ENCODE measurements at places on chromosomes 2 and 18.

DNA sequence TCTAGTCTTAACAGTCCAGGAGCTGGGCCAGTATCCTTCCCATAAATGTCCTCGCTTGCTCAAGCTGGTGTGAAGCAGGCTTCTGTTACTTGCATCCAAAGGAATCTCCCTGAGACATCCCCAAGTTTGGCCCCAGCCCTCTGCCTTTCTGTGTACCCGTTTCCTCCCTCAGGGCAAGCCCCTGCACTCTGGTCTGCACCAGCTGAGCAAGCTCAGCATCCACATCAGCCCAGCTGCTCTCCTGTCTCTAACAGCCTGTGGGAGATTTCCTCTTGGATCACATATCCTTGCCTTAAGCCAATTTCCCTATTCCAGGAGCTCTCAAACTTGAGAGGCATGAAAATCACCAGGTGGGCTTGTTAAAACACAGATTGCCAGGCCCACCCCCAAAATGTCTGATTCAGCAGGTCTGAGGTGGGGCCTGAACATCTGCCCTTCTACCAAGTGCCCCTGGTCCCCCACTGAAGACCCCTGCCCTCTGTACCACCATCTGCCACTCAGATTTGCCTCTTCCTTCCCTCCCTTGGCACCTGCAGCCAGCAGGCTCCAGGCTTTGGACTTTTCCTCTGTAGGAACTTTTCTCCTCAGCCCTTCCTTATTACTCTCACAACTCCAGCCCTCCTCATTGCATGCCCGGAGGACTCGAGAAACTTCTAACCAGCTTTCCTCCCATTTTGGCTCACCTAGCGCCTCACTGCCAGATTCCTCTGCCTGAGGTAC, 32.1 kb downstream of the REEP1 start:
- DNase-seq, result no peak

DNA sequence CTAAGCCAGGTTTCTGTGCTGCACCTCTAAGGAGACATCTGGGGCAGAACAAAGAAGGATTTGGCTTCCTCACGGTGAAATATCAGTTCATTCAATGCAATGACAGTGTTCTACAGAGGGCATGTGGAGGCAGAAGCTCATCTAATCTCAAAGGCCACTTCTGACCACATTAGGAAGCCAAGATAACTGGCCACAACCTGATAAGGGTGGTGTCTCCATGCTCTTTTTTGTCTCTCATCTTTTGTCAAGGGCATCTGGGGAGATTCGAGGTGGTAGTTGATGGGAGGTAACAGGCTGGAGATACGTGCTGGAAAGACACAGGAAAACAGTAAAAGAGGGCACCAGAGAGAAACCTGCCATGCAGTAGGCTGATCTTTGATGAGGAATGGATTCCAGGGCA, 303.9 kb downstream of the LRATD1 start:
- no peak for DNase-seq

GRCh38 chr18:42937436-42937835, 178.0 kb downstream of the RIT2 start:
- DNase-seq, result no peak

DNA sequence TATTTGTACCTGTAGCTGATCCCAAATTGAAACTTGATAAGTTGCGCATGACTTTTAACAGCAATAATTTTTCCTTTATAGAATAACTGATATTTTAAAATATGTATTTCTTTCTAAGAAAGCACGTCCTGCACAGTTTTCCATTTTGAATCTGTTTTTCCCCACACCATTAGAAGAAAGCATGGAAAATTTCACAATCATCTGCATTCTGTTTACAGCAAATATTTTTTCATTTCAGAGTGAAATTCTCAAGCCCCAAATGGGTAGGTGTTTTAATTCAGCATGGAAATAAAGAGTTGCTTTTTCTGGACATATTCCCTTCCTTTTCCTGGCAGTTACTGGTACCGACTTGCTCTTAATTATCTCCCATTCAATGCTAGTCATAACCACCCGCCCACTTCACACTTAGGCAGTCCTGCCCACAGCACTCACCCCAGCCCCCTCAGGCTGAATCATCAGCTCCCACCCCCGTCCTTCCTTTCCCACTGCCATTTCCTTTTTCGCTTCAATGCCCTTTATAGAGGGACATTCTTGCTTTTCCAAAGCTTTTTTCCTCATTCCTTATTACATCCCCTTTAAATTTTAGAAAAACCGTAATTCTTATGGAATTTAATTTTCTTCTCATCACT, 89.2 kb upstream of the GLS start:
- DNase-seq, result no peak

- no peak for DNase-seq
Observed at GRCh38 chr18:48715711-48716361, 177.0 kb downstream of the CTIF start.

DNA sequence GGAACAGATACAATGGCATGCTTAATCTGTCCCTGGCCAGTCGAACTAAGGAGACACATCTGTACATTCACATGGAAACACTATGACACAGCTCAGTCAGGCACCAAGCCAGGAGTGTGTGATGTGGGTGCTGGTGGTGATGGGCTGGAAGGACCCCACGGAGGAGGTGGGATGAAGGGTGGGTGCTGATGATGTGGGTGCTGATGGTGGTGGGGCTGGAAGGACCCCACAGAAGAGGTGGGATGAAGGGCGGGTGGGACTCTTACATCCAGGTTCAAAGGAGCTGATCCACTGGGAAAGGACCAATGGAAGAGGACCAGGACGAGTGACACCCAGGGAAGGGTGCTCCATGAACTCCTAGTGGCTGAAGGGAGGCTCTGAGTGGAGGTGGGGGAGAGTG, 34.8 kb upstream of the ACAA2 start:
- no peak for DNase-seq

DNA sequence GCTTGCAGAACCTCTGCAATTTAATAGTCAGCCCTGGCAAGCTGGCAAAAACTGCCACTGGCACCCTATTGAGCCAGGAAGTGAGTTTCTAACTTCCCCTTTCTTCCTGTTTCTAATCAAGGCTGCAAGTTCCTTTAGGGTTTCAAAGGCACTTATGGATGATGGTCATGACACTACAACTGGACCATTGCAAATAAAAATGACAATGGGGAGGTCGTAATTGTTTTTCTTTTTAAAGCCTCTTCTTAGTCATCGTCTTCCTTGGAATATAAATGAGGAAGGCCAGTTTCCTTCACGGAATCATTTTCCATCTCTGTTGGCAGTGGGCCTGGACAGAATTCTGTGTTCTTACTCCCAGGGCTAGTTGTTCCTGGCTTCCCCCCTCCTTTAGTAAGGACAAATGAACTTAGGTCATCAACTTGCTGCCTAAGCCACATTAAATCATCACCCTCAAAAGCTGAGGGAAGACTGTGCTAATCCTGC, 35.8 kb downstream of the SH3RF3 start:
- no peak for DNase-seq

DNA sequence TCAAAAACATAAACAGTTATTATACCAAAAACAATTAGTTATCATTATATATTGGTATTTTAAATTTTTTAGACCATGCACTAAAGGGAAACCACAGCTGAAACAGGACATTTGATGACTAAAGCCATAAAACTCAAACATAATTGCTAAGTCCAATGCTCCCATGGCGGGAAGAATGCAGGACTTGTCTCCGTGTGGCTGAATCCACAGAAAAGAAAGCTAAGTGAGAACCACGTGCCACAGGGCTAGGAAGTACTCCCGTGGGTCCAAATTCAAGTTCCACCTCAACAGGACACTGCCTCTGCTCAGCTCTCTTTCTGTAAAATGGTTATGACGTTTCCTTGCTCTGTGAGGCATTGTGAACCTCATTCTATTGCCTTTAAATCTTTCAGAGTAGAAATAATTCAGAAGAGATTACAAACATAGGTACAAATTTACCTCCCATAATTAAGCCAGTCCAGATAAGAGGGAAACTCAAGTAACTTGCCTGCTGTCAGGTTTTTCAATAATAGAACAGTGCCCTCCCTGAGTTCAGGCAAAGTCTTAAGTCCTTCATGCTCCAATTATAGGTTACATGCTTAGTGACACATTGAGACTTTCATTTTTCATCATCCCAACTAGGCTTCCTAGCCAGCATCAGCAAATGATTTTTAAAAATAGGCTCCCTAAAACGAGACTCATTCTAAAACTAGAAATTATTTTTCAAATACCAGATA, 36.7 kb downstream of the FTCDNL1 start:
- DNase-seq, result no peak

DNA sequence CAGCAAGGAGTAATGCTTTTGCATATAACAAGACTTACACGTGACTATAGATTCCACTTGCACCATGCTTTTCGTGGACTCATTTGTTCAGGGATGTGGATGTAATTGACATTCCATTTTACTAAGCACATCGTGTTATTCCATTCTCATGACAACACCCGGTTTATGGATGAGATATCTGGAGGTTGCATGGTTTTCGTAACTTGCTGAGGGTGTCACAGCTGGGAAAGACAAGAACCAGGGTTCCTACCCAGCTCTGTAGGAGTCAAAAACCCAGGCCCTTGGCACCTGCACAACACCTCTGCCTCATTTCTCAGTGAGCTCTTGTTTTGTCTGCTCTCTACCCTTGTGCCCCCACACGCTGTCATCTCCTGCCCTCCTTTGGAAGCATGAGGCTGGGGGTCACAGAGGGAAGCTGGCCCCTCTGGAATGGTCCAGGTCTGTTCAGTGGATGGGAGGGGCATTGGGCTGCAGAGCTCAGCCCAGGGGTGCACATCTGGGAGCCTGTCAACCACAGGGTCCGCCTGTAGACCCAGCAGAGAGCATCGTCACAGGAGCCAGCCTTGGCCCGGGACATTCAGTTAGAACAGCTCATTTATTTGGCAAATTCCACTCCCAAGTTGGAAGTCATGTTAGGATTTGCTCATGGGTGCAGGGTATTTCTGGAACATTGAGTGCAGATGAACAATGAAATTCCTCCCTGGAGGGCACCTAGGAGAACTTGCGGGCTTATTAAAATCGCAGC, 120.1 kb upstream of the TWIST2 start:
- DNase-seq, result no peak

DNA sequence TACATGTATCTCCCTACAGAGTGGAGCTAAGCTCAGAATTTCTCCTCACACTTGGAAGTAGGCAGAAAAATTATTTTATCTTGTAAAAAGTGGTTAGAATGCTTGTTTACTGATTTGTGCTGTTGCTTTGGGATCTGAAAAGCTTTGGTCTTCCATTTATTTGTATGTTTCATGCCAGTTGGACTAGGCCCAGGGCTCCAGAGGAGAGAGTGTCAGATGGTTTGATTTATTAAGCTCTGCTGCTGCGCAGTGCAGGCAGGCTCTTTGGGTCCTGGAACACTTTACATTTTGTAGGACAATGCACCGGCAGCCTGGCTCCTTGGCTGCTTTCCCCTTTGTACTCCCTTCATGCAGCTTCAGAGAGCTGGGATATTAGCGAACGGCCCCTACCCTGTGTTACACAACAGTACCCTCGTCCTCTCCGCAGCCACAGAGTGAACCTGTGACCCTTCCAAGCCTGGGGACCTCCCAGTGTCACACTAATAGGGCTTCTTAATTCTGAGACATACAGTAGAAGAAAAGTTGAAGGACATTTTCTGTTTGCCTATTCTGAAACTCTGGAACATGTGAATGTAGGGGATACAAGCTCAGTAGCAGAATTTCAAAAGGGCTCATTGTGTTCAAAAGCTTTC, 56.7 kb upstream of the EML6 start:
- peak; percentile 37 for DNase-seq

- no peak for DNase-seq
Observed at GRCh38 chr2:133352719-133353118, 215.5 kb downstream of the NCKAP5 start.

- peak; percentile 84 for DNase-seq
Observed at GRCh38 chr2:222753251-222753824, 81.9 kb downstream of the MOGAT1 start.

GRCh38 chr2:88560619-88561307, 66.5 kb downstream of the EIF2AK3 start:
- no peak for DNase-seq

DNA sequence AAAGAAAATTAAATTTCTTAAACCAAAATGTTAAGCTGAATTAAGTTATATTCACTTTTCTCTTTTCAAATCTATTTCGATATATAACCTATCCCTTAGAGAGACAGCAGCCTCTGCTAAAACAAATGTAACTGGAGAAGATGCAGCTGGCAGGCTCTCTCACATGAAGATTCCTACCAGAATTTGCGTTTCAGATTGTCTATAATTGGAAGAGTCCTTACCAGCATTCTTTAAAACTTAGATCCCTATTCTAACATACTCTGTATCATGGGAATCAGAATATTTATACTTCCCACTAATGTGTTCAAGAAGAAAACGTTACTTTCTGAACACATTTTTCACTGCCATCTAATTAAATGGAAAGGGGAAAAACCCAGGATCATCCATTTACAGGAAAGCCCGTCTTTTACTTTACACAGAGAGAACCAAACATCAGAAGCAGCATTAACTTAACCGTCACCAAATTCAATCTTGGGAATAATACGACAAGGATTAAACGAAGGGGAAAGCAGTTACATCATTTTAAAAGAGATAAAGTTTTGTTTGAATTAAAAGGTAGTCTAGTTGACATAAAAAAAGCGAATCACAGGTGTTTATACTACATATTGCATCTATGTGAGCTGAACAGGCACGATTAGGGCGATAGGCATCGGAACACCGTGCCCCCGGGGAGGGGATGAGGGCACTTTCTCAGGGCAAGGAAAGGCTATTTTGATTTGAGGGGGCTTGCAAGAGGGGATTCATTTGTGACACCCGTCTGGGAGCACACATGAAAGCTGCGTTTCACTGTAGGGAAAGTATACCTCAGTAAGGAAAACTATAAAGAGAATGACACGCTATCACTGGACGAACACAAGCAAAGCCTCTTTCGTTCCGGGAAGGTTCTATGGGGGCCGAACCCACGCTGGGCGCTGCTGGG, 1.3 kb downstream of the PTPN2 start:
- peak; percentile 65 for DNase-seq

- DNase-seq, result peak; percentile 89
Observed at GRCh38 chr2:105744909-105745853, at the start of gene NCK2. Gene NCK2, plus strand, starts transcription at chr2:105744912. Its CDS starts 110,152 bp downstream, at chr2:105855064.

DNA sequence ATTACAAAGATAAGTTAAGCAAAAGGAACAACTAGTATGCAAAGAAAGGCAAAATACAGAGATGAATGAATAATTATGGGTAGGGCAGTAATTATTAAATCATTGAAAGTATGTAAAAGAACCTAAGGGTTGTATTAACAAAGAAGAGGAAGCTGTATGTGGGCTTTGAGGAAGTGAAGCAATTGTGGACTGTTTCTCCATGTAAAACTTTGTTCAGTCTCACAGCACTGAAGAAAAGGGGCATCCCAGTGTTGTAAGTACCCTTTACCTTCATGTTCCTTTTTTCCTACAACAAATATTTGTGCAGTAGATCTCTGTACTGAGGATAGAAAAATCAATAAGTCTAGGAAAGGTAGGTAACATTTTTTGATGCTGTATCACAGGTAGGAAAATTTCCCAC, 388.7 kb upstream of the NRP2 start:
- DNase-seq, result no peak

- peak; percentile 33 for DNase-seq
Observed at GRCh38 chr2:207238831-207239701, 73.3 kb upstream of the KLF7 start.

- no peak for DNase-seq
Observed at GRCh38 chr2:152584301-152584700, 133.0 kb downstream of the PRPF40A start.

- DNase-seq, result no peak
Observed at GRCh38 chr2:43239981-43240765, 13.8 kb upstream of the ZFP36L2 start.

Data from eye (tissue), 1 donor.